Globus pallidus (tissue), 1 donor: ENCODE measurements at places on chromosomes 7 and 10.
A peak's percentile ranks its signal among the peaks of the same experiment; 100 is the strongest.

DNA sequence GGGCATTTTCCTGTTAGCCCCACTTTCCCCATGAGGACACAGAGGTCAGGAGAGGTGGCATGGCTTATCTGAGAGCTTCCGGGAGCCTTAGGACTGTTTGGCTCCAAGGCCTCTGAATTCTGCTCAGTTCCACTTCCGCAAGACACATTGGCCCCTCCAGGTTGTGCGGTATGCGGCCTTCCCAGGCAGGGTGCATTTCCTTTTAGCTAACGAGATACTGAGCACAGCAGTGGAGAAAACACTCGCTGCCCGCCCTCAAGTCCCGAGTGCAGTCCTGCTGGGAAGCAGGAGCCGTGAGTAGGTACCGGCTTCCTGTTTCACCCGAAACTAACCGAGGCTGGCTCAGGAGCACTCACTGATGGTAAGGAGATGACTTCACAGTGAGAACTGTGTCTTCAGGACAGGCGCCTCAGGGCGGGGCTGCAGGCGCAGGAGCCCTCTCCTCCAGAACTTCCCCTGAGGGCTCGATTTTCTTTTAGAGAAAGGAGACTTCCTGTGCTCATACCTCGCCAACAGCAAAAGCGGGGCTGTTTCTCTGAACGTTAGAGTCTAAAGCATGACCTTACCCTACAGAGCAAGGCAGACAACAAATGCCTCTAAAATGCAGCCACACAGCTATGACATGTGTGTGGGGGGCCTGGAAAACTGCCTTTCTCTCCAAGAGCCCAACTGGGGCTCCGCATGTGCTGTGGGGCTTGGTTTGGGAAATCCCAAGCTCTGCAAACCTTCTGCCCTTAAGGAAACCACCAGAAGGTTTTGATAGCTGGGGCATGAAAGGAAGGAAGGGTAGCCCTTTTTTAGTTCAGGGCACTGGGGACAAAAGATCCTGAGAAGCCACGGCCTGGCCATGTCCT, 25.9 kb downstream of the RGS10 start:
- DNase-seq: no peak

DNA sequence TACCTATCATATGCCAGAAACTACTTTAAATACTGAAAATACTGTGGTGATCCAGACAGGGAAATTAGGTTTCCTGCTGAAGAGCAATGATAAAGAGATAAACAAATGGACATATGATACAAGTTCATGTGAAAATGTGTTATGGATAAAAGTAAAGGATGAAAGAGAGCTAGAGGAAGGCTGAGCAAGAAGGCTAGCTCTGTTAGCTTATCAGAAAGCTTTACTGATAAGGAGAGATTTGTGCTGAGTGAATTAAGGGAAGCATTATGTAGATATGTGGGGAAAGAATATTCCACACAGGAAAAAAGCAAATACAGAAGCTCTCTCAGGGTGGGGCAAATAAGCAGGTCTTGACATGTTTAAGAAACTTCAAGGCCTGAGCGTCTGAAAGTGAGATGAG, 308.4 kb downstream of the HDAC9 start:
- DNase-seq: no peak

GRCh38 chr10:69475433-69475830, 24.2 kb downstream of the TSPAN15 start:
- no peak for DNase-seq

GRCh38 chr10:131109726-131110125, 201.8 kb downstream of the TCERG1L start:
- no peak for DNase-seq

- DNase-seq: no peak
These were observed 29.4 kb upstream of the NKX6-2 start for GRCh38 chr10:132815168-132815857.

DNA sequence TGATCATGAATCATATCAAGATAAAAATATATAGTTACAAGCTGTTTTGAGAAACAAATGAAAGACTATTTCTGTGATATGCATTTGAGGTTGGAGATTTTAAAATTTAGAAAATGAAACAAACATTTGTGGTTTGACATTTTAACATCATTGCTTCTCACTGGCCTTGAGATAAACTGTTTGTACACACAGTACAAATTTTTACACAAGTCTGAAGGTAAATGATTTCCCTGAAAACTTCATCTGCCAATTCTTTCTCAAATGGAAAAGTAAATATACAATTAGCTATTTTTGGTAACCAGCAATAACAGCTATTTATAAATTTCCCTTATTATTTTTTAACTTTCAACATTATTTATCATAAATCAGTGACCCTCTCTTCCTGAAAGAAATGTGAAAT, 38.6 kb downstream of the ZNF800 start:
- no peak for DNase-seq

DNA sequence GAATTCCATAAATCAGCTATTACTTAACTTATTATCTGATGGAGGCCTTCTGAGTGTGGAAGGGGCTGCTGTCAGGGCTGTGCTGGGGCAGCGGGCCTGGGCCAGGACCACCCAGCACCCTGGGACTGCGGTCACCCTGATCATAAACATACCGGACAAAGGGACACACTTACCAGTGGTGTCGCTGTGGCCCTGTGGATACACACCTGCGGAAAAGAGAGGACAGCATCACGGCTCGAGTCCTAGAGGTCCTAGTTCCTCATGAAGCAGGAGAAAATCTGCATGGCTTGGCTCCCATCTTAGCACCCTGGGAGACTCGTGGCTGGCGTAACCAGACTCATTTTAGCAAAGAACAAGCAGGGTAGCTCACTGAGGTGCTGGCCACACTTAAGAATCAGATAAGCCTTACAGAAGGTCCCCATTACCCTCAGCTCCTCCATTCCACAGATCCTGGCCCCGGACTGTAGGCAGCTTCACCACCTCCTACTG, 17.7 kb downstream of the IL15RA start:
- DNase-seq: no peak

DNA sequence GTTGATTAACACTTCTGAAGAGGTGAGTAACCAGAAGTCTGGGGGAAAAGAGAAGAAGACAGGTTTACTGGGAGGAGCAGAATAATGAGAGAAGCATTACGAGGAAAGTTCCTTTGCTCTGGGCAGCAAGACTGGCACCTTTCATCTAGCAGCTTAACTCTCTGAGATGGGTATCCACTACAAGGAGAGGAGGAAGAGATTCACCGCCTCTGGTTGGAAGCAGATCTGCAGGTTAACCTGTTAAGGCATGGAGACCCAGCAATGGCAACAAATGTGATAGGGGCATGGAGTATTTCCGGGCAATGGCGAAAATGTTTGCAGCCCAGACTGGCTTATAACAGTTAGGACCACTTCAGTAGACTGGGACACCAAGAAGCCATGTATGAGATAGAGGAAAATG, 162.2 kb downstream of the TFEC start:
- no peak for DNase-seq

DNA sequence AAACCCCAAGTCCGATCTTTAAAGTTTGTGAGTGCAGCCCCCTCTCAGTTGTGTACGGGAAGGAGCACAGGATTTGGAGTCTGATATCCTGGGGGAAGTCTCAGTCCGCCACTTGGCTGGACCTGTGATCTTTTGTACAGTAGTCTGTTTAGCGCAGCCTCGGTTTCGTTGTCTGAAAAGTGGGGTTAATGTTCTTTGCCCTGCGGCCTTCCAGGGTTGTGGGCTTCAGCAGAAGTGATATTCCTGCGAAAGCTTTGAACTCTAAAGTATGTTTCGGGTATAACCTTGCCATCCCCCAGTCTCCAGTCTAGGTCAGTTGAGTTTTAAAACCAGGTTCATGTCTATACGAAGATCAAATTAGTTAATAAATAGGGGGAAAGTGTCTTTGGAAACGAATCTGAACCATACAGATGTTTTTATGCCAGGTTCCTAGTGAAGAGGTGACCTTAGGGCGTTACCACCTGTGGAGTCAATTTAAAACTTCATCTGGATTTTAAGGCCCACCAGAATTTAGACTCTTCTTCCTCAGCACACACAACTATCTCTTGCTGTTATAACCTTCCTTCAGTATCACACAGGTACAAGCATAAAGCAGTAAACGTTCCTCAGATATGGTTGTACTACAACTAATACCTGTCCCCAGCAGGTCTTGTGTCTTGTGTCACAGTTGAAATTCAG, 904 bp downstream of the R3HCC1L start:
- no peak for DNase-seq

DNA sequence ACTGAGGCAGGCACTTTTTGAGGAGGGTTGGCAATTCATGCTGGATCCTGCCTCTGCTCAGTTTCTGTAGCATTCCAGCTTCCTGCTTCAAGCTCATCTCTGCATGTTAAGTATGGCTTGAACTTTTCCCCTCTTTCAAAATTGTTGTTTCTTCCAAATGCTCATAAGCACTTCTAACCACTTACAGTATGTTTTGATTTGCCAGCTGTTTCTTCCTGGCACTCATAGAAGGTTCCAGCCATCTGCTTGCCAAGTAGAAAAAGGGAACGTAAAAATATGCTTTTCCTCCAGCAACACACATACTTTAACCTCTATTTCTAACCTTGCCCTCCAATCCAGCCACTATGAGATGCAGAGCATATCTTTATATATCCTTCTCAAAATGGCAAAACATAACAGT, 692.6 kb upstream of the COBL start:
- no peak for DNase-seq

DNA sequence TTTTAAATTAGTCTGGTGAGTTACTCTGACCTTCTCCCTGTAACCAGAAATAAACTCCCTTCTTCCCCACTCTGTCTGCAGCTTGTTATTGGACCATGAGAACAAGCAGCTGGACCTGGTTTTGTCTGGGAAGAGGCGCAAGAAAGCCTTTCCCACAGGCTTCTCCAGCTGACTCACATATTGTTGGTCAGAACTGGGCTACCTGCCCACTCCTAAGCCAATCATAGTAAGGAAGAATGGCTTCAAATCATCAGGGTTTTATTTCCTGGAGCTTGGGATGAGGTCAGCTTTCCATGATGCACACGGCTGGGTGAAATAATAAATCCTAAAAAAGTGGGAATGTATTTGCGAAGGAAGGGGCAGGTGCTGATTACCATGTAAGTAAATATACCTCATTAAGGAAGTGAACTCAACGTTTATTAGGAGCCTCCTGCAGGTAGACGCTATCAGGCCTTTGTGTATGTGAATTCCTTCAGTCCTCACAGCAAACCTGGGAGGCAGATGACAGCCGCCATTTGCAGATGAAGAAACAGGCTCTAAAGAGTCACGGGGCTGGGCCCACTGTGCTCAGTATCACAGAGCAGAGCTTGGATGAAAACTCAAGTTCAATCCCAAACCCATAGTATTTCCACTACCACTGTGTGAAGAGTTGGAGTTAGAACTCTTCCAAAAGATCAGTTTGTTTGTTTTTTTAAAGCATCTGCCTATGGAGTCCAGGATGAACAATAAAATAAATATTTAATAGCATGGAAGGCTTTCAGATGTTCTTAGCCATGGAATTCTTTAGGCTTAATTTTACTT, 32.8 kb downstream of the IL15RA start:
- peak; percentile 50 for DNase-seq

DNA sequence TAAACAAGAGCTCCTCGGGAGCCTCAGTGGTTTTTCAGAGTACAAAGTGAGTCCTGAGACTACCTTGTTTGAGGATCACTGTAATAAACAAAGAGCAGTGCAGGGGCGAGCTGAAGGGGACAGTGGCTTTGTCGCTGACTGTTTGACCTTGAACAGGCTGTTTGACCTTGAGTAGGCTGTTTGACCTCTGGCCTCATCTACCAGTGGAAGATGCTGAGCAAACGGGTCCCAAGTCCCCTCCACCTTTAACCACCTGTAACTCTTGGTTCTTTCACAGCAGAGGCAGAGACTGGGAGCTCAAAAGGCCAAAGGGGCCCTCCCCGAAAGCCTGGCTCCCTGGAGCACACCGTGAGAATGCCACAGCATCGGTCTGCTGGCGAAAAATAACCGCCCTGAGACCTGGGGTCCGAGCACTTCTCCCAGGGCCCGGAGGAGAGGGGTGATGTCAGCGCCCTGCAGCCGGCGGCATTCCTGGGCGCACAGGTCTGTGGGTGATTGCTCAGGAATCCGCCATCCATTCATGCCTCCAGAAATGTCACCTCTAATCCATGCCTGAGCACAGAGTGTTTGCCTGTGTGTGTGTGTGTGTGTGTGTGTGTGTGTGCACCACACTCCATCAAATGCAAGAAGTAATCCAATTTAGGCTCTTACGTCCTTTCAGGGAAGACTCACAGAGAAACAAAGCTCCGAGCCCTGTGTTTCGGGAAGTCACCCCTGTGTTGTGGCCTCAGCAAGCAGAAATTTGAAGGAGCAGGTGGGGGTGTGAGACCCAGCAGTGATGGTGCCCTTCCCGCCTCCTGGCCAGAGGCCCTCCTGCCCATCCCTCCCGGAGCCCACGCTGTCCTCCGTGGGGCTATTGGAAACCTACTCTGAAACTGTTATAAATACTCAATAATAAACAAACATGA, 66.5 kb downstream of the ASB13 start:
- DNase-seq: no peak

- DNase-seq: no peak
These were observed 4.4 kb upstream of the TBX20 start for GRCh38 chr7:35258125-35258867.

- no peak for DNase-seq
These were observed 178.1 kb upstream of the SEMA3A start for GRCh38 chr7:84372712-84373111.

DNA sequence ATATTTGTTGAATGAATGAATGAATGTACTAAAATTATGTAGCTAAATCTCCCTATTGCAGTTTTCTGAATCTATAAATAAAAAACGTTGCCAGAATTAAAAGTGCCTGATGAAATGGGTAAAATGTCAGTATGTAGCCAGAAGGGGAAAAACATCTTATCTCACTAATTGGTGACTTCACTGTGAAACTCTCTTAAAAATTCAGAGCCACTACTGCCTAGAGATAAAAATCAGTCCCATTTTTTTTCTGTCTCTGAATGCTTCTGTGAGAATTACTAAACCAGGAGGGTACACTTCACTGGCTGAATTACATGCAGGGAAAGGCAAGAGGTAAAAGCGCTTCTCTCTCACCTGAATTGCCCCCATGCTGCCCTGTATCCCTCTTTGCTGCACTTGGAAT, 69.6 kb upstream of the HPS1 start:
- DNase-seq: no peak

- DNase-seq: no peak
These were observed 230.9 kb downstream of the CAMK1D start for GRCh38 chr10:12579954-12580858.

- DNase-seq: no peak
These were observed 55.1 kb downstream of the IGF2BP3 start for GRCh38 chr7:23415198-23415597.

GRCh38 chr7:1533547-1534329, 3.2 kb downstream of the MAFK start:
- no peak for DNase-seq

DNA sequence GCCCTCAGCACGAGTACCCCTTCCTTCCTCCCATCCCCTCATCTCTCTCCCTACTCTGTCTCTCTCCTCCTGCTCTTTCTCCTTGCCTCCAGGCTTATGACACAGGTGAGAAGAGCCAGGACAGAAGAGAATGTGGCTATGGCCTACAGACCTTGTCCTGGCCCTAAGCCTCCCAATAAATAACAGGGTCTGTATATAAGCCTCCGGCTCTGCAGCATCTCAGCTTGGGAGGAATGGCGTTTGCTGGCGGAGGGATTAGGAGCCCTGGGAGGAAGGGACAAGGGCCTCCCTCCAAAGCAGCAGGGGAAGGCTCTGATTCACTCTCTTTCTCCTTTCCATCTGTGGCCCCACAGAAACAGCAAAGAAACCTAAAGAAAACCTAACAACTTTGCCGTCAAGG, 45.8 kb downstream of the COL13A1 start:
- no peak for DNase-seq

- no peak for DNase-seq
These were observed 64.4 kb upstream of the PDGFA start for GRCh38 chr7:584122-584465.
